ENCODE measurements at places on chromosomes 2 and 18. TPM values are rescaled to one million over a fixed set of nuclear protein-coding genes. Genes with fewer than 3 reads are reported as not detected.

- DNase-seq: no peak
These were observed 148.2 kb upstream of the ITGA4 start for GRCh38 chr2:181308766-181309515.

Gene CERKL
- polyA plus RNA-seq: 31.9 TPM

DNA sequence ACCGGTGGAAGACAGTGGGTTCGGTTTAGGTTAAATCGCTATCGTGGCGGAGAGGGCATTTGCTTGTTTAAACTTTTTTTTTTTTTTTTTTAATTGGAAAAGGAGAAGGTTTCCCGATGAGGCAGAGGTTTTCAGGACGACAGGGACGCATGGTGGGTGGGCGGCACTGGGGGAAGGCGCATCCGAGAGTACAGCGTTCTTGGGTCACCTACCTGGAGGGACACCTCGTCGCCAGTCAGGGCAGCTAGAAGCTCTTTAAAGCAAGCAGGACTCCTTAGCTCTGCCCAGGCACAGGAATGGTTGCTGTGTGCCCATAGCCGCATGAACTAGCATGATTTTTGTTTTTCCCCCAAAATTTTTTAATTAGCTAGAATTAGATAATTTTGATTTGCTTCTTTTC is 437 bp downstream of the LDLRAD4 start:
- DNase-seq: no peak

- DNase-seq: no peak
These were observed 59.5 kb downstream of the LPIN1 start for GRCh38 chr2:11805920-11806319.

Gene HADHB
- polyA plus RNA-seq: 83.2 TPM

- DNase-seq: no peak
These were observed 2047.1 kb downstream of the SUCLG1 start for GRCh38 chr2:82412021-82412420.

- no peak for DNase-seq
These were observed 73.2 kb downstream of the COL3A1 start for GRCh38 chr2:189047171-189047888.

DNA sequence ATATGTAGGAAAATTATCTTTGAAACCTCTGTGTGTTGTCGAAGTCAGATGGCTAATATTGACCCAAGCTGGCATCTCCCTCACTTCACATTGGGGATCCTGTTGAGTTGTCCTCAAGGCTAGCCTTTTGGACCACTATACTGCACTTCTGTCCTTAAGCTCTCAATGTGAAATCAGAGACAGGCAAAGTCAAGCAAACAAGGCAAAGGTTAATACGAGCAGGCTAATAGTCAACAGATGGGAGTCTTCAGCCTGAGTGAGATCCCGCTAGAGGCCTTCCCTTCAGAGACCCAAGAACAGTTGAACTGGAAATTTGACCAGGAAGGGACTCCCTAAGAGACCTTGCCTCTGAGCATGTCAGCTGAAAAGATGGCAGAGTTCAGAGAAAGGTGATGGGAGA is 475.4 kb downstream of the PARD3B start:
- DNase-seq: no peak

Gene CTDP1
- polyA plus RNA-seq: 31.0 TPM

Gene TWIST2
- polyA plus RNA-seq: not detected

- no peak for DNase-seq
These were observed 293.3 kb downstream of the MTX2 start for GRCh38 chr2:176562359-176563078.
